ENCODE measurements at places on chromosomes 11 and 22.

DNA sequence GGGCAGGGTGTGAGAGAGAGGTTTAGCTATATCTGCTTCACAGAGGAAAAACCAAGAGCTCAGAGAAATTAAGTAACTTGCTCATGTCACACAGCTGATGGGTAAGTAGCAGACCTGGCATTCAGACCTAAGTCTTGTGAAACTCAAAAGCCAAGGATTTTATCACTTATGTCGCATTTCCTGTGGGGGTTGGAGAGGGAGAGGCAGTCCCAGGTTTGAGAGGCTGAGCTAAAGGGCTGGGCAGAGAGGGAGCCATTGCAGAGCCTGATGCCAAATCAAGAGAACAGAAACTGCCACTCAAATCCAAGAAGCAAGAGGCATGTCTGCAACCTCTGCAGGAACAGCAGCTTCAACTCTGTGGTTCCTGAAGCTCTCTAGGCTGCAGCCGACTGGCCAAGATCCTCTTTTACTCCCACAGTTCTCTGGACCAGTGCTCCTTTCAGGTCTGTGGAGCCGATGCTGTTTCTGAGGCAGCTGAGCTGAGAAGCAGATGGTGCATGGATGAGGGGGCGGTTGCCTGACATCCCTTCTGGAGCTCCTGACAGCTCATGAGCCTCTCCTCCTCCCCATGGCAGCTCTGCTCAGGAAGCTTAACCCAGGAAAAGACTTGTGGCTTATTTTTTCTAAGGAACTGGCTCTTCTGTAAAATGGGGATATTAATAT lies 47.6 kb upstream of the NAV2 start:
- DNase-seq = no peak

GRCh38 chr22:45758603-45759002 lies 87.0 kb downstream of the ATXN10 start:
- DNase-seq = no peak

GRCh38 chr11:118252688-118253087 lies 523 bp upstream of the MPZL3 start:
- no peak for DNase-seq

GRCh38 chr11:36376009-36376887 lies 80.2 kb downstream of the PRR5L start:
- DNase-seq = no peak

DNA sequence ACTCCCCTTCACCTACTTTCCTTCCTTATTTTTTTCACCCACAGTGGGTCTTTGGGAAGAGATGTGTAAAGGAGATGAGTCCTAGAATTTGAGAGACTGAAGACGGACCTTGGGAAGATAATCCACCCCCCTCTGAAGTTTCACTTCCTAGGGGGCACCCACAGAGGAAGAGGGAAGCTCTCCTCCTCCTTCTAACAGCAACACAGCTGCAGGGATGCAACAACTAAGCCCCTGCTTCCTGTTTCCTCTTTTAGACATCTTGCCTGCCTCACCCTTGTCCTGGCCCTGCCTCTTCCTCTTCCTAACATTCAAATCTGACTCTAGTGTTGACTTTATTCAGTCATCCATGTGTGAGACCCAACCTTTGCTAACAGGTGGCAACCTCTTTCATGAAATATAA lies 424.6 kb downstream of the BUD13 start:
- no peak for DNase-seq

- no peak for DNase-seq
These were observed 23.1 kb upstream of the FZD4 start for GRCh38 chr11:86978247-86978646.

DNA sequence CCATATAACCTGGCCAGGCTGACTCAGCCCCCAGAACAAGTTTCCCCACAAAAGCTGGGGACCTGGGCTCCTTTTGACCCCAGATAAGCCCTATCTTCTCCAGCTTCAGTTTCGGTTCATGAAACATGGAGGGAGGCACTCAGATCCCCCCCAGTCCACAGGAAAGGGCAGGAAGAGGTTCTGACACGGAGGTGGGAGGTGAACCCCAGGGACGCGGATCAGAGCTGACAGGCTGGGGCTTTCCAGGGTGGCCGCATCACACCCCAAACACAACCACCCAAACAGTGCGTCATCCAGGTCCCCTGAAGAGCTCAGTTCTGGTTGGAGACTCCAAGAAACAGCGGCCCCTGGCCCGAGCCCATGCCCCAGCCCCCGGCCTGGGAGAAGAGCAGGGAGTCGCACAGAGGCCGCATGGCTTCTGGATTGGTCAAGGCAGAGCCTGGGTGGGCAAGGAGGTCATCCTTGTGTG lies 44.3 kb upstream of the A4GALT start:
- no peak for DNase-seq

DNA sequence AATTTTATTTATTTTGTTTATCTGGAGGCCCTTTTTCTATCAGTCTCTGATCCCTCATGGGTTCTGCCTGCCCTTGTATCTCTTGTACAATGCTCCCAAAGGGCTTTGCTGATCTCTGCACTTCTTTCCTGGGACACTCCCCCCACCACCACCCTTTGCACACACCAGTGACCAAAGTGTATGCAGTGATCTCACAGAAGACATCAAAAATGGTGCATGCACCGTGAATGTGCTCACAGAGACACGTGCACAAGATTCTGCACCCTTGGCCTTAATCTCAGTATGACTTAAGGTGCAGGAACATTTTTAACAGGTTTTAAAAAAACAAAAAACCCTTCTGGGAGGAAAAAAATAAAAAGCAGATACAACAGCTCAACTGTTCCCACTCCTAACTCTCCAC lies 12.2 kb upstream of the ADSL start:
- DNase-seq = no peak

DNA sequence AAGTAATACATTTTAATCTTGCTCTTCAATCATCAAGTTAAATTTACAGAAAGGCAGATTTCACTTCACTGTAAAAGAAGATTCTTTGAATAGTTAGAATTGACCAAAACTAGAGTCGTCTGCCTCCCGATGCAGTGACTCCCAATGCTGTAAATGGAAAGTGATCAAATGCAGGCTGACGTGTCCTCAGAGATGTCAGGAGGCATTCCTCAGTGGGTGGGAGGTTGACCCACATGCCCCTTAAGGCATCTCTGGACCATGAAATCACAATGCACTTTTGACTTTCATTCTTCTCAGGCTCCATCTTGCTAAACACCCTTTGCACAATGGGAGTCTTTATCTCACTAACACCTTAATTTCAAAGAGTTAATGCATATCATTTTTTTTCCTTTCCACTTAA lies 19.0 kb upstream of the CECR2 start:
- no peak for DNase-seq

- DNase-seq = no peak
These were observed 525.1 kb downstream of the BRD1 start for GRCh38 chr22:49302530-49302929.

DNA sequence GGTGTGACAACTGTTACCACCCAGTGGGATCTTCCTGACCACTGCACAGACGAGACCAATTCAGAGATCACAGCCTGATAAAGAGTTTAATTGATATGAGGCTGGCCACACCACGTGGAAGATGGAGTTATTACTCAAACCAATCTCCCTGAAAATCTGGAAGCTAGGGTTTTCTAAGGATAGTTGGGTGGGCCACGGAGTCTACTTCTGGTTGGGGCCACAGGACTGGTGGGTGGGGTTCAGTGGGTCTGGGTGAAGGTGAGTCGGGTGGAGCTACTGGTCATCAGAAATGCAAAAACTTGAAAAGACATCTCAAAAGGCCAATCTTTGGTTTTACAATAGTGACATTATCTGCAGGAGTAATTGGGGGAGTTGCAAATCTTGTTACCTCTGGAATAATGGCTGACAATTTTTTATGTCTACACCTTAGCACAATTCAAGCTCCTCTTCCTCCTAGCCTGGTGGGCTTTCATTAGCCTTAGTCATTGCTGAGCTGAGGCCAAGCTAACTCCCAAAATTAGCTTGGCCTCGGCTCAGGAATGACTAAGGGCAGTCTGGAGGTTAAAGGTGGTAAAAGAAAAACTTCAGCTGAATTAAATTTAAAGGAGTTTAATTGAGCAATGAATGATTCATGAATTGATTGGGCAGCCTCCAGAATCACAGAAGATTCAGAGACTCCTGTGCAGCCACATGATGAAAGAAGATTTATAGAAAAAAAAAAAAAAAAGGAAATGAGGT lies 13.1 kb downstream of the C11orf96 start:
- DNase-seq = no peak

GRCh38 chr22:48677168-48677520 lies 1150.5 kb downstream of the BRD1 start:
- no peak for DNase-seq

- DNase-seq = no peak
These were observed 306.6 kb downstream of the FAT3 start for GRCh38 chr11:92531065-92531739.

- DNase-seq = no peak
These were observed 2.2 kb downstream of the MAPK12 start for GRCh38 chr22:50259302-50259701.

GRCh38 chr22:45731798-45732495 lies 60.3 kb downstream of the ATXN10 start:
- no peak for DNase-seq

DNA sequence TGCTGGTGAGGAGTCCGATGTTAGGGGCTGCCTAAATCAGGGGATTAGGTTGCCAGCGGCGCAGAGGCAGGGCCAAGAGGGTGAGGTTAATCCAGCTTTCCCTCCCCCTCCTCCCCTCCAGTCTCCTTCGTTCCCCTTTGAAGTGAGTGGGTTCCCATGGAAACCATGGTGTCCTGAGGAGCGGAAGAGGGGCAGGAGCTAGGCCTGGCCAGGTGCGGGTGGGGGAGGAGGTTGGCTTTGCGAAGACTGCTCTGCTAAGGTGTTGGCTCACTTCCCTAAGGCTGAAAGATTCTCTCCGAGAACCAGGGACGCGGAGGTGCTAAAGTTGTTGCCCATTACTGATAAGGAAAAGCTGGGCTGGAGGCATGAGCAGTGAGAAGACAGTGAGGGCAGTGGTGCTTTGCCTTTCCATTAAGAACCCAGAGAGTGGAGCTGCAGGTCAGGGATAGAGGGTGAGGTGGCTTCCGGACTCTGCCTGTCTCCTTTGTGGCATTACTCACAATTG lies 124.6 kb downstream of the FEZ1 start:
- DNase-seq = peak; percentile 64

- peak; percentile 19 for DNase-seq
These were observed 39.1 kb downstream of the PITPNB start for GRCh38 chr22:27879923-27880322.

DNA sequence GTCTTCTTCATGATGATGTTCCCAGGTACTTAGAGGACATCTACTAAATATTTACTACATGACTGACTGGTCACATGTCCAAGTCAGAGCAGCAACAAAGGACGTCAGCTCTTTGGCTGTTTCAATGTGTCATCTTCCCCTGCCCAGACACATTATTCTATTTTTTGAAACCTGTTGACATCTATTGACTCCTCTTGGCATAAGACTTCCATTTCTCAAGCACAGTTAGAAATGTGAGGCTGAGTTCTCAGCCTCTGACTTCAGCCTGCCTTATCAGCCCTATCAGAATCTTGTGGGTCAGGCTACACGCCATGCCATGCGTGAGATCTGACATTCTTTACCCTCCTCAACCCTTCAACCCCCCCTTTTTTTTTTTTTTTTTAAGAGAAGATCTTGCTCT lies 63.8 kb downstream of the SC5D start:
- DNase-seq = no peak

DNA sequence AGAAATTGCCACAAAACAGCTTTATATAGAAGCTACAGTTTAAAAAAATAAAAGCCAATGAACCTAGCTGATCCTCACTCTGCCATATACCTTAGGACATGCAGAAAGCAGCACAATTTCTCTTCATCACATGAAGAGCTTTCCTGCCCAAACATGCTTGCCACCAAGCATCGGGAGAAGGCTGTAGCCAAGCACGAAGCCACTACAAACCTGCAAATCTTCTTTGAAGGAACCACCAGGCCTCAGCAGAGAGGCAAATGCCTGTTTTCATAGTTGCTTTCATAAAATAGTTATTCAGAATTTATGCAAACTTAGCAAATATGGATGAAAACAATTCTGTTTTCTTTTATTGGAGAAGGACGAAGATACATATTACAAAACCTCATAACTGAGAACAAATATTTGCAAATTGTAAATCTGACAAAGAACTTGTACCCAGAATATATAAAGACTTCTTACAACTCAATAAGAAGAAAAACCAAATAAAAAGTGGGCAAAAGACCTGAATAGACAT lies 100.3 kb downstream of the RBFOX2 start:
- no peak for DNase-seq

DNA sequence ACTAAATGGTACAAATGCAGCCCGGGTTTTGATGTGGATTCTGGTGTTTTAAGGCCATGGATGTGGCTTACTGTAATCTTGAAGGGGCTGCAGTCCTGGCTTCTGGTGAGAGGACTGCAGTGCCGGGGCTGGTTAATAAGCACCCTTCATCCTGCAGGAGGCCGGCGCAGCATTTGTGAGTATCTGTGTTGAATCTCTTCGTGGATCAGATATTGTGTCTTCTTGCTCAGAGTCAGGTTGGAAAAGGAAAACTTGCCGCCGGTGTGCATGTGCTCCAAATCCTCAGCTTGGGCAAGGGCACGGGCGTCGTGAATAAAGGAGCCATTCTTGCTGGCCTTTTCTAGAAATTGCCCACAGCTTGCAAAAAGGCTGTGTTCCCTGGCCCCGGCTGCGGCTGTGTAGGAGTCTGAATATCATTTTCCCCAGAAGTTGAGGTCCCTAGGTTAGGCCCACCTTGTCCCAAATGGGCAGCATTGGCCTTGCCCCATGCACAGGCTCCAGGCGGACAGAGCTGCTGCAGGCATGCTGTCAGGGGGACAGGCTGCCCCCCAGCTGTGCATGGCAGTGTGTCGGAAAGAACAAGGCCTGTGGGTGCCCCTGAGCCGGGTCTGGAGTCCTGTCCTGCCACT lies 28.9 kb upstream of the PARVB start:
- no peak for DNase-seq
